ENCODE measurements at places on chromosomes 12 and 14. TPM values are rescaled to one million over a fixed set of nuclear protein-coding genes. Genes with fewer than 3 reads are reported as not detected.

DNA sequence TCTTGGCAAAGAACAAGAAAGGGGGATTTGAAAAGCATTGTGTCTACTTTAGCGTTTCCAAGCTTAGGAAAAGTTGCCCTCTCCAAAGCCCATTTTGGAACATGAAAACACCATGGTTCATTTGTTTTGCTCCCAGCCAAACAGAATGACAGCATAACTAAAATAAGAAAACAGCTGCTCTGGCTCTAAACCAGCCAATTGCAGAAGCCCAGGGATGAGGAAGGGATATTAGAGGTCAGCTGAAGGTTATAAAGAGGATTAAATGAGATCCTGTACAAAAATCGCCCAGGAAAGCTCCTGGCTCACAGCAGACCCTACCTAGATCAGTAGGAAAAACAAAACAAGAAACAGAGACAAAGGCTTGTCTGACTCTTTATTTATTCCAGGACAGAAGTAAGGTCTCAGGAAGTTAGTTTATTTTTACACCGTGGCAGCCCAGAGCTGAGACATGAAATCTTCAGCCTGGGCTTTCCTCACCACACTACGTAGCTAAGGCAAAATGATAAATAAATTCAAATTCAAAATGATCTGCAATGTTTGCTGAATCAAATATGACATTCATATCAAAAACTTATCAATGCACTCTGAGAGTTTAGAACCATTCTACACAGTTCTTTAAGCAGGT lies 25.9 kb downstream of the SPX start:
- DNase-seq: peak; percentile 93

VRTN gene
- total RNA-seq: not detected

KCNC2 gene
- not detected for total RNA-seq

DNA sequence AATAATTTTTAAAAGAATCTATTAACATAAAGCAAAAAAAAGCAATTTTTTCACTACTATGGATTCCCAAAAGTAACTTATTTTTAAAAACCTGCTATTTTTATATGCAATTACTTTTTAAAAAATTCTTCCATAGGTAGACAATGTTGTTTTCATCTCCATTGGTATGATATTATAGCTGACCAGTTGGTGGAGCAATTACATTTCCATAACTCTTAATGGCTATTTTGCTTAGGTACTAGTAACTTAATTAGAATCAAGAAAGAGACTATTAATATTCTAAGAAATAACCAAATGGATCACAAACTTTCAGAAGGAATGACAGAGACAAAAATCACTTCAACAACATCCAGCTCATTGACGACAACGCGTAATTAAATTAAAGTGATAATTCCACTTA lies 64.7 kb upstream of the PTCSC3 start:
- DNase-seq: no peak

ESPL1 gene
- 0.53 TPM for total RNA-seq

- no peak for DNase-seq
Measured at GRCh38 chr14:98280436-98280835, 991.6 kb downstream of the BCL11B start.

SEC23A gene
- total RNA-seq: 184 TPM
